Activated naive CD8-positive, alpha-beta T cell treated with anti-CD3 and anti-CD28 coated beads, Interleukin-2, amount 50 U/mL, for 16 hours (primary cell): ENCODE measurements at places on chromosomes 5 and 9.

DNA sequence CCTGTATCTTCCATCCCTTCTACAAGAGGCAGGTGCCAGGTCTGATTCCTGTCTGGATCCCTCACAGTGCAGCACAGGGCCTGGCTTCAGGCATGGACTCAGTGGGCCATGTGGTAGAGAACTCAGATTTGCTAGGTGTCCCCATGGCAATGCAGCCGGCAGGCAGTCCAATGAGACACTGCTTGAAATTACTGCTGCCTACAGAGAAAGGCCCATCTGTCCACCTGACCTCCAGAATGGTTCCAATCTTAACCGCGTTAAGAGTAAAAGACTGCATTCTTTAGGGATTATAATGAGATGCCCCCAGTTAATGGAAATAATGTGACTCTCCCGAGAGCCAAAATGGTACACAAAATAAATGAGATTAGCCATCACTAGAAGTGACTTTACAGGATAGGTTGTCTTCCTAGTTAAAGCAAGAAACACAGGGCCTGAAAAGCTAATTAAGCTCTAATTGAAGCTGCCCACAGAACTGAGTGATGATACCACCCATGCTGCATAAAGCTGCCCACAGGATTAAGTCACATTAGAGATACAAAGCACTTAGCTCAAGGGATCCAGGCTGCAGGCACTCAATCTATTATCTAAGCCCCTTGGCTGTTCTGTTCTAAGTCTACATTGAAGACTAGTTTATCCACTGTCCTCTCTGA lies 11.4 kb downstream of the FAM193B start:
- no peak for DNase-seq

DNA sequence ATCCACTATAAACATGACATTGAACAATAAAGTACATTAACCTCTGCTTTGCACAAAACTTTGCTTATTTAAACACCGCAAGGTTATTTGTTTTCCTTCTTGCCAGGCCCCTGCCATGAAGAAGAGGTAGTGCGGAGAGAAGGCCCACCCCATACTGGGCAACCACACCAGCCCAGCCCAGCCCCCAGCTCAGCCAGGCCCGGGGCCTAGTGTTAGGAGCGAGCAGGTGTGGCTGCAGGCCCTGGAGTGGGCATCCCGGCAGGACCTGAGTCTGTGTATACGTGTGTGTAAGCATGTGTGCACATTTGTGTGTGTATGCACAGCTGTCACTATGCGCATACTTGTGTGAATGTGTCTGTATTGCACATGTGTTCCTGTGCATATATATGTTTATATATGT lies 90.4 kb upstream of the MVB12B start:
- DNase-seq, result no peak

- no peak for DNase-seq
Measured at GRCh38 chr9:82581516-82581915, 481.4 kb downstream of the RASEF start.

- DNase-seq, result no peak
Measured at GRCh38 chr9:2722715-2723114, 5.4 kb downstream of the KCNV2 start.

- no peak for DNase-seq
Measured at GRCh38 chr9:24459953-24460352, 85.7 kb downstream of the IZUMO3 start.

- DNase-seq, result no peak
Measured at GRCh38 chr5:126931963-126932660, 98.2 kb downstream of the MARCHF3 start.

GRCh38 chr9:96476591-96476990 lies 26.6 kb downstream of the HABP4 start:
- no peak for DNase-seq

DNA sequence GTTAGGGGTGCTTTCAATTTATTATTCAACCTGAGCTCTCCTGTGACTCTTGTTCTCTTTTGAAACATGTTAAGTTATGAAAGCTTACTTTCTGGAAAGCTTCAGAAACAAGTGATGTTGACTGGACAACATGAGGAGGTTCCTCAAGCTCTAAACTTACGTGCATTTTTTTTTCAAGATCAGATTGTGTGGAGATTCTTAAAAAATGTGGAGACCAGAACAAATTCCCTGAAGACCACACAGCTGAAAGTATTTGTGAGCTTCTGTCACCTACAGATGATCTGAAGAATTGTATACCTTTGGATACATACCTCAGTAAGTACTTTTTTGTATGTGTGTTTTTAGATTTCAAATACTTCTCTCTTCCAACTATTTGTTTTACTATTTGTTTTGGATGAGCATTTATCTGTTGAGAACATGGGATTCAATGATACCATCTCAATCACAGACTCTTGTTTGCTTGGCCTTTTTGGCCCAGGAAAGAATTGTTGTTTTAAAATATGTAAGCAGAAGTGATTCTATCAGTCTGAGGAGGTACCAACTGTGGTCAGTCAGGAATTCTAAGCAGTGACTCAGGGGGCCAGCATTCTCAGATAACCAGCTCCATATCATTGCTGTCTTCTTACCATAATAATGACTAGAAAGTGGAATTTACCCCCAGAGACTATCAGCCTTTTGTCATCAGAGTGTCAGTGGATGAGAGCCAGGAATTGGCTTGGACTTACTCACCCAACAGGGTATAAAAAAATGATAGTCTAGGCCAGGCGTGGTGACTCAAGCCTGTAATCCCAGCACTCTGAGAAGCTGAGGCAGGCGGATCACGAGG lies 34.4 kb upstream of the GLIPR2 start:
- no peak for DNase-seq

DNA sequence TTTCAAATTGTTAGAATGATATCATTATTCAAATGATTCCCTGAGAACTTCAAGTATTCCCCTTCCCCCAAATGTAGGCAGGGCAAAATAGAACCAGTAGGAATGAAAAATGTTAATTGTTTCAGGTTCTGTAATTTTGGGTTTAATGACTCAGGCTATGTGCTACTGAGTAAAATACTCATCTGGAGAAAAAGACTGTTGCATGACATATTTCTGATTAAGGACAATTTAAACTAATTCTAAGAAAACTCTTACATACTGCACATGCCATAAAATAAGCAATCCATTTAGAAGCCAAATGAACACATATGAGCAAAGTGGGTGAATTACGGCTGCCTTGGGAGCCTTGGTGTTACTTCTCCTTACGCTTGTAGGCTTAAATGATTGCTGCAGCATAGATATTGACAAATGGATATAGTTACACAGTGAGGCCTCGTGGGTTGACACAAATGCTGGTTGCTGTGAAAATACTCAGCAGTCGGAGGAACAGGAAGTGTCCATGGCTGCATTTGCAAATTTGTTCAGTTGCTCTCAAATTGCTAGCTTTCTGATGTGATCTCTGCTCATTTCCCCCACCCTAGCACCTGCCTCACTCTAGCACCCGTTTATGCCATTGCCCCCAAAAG lies 174.9 kb upstream of the DMAC1 start:
- DNase-seq, result no peak

DNA sequence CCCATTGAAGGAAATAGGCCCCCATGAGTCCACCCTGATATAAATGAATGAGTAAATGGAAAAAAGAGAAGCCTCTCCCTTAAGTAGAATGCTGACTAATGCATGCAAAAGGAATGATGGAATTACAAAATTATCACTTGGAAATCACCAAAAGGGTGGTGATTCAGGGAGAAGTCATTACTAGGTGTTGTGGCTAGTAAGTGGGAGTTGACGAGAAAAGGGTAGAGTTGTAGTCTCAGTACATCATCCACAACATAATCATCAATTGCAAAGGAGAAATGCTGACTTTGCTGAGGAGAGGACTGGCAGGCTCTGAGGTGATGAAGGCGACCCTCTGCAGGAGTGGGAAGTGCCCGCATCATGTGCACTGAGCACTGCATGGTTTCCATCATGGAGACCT lies 201.5 kb upstream of the S1PR3 start:
- no peak for DNase-seq

DNA sequence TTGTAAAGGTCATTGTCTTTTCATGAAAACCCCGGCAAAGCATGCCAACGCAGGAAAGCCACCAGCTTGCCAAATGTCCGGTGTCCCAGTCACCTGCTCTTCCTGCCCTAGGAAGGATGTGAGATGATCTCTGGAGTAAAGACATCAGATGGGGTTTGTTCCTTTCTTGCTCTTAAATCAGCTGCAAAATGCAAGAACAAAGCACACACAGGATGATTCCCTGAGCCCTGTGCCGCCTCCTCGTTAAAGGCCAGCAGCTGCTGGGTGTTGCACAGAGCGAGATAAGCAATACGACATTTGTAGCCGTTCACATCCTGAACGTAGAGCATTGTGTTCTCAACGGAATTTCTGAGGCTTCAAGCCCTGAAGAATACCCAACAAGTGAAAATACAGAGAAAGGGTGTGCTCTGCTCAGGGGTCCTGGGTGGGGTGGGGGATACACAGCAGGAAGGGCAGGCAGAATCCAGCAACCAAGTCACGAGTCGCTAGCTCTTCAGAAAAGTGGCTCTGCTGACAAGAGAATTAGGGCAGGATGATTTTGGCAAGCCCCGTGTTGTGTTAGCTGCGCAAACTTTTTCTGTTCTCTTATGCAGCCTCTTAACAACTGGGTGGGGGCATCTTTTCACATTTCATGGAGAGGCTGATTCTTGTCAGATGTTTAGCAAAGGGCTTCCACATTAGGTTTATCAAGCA lies 229.2 kb upstream of the MAP3K1 start:
- DNase-seq, result no peak

- DNase-seq, result no peak
Measured at GRCh38 chr5:168299372-168299771, 7.9 kb downstream of the WWC1 start.

GRCh38 chr9:112485574-112485973 lies 1.1 kb upstream of the KIAA1958 start:
- DNase-seq, result no peak

GRCh38 chr9:16598316-16598715 lies 272.2 kb downstream of the BNC2 start:
- DNase-seq, result no peak

DNA sequence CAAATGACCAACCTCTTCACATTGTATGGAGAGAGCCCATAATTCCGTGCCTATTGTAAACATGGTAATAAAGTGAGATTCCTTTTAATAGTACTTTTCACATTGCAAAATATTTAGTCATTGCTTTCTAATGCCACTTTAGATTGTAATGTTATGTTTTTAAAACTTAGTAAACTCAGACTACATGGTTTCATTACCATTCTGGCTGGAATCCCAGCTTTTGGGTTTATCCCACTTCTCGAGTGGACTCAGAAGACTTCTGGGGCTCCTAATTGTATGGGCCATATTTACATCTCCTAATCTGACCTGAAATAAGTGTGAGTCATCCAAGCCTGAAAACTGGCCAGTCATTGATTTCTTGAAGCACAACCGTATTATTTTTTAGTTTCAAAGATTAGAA lies 217.6 kb downstream of the CAAP1 start:
- no peak for DNase-seq

GRCh38 chr5:79834098-79834753 lies 144.6 kb downstream of the CMYA5 start:
- no peak for DNase-seq

DNA sequence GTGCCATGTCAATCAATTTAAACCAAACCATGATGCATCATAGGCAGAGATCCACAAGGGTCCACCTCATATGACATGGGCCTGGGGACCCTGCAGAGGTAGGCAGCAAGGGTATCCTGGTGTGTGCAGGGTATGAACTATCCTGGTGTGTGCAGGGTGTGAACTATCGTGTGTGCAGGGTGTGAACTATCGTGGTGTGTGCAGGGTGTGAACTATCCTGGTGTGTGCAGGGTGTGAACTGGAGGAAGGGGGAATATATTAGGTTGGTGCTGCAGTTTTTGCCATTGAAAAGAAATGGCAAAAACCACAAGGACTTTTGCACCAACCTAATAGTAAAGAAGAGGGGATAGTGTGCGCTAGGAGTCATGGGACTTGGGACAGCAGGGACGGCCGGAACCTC lies 50.0 kb downstream of the MFAP3 start:
- DNase-seq, result no peak

- no peak for DNase-seq
Measured at GRCh38 chr9:91978740-91979414, 28.8 kb upstream of the ROR2 start.

GRCh38 chr5:128635379-128635778 lies 97.3 kb upstream of the FBN2 start:
- no peak for DNase-seq

DNA sequence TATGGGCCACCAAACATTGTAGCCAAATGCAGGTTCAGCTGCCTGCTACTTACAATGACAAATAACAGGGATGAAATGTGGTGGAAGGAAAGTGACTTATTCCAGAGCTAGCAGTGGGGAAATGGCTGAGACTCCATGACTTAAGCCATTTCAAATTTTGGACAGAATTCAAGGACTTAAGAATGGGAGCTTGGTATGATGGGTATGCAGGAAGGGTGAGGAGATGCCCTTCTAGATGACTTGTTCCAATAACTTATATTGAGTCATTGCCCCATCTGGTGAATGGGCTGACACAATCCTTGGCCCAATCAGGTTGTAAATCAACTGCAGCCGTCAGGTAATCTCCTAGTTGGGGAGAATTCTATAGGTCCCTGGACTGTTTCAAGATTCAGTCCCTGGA lies 230.7 kb upstream of the SGCD start:
- no peak for DNase-seq

- DNase-seq, result no peak
Measured at GRCh38 chr5:50792843-50793242, 126.4 kb downstream of the PARP8 start.

- no peak for DNase-seq
Measured at GRCh38 chr9:37286530-37287175, 135.8 kb upstream of the GRHPR start.

DNA sequence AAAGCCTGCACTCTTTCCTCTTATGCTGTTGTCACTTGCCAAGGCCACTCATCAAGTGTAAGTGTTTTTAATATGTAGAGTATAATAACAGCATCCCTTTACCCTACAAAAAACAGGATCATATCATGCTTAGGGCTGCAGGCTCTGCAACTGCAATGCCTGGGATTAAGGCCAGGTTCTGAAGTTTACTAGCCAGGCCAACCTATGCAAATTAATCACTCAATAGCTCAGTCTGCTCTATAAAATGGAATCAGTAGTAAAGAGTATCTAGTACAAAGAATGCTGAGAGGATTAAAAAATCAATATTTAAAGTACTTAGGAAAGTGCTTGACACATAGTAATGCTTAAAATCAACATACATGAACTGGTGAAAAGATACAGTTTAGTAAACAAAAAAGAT lies 253.3 kb downstream of the EDIL3 start:
- no peak for DNase-seq

GRCh38 chr5:91416491-91416890 lies 33.4 kb upstream of the ARRDC3 start:
- DNase-seq, result no peak

- DNase-seq, result no peak
Measured at GRCh38 chr5:11483630-11484029, 420.6 kb downstream of the CTNND2 start.

GRCh38 chr9:124261736-124262648 lies 4.2 kb downstream of the NEK6 start:
- DNase-seq, result no peak

DNA sequence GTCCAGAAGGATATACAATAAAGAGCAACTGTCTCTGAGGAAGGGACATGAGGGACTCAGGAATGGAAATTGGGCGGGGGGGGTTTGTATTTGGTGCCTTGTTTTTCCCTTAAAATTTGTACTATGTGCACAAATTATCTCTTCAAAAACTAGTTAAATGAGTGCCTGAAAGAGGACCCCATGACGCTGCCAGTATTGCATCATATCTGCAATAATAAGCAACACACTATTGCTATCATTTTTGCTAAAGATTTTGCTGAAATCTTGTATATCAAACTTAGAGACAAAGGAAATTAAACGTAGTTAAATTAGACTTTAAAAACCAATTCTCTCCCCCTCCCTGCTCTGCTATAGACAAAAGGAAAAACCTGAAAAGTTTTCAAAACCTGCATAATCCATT lies 89.7 kb upstream of the SLC30A5 start:
- DNase-seq, result no peak

GRCh38 chr5:108935611-108936010 lies 187.9 kb downstream of the FER start:
- no peak for DNase-seq
